Vein endothelial cell (primary cell): ENCODE measurements at places on chromosomes 6 and 20. TPM values are rescaled to one million over a fixed set of nuclear protein-coding genes. Genes with fewer than 3 reads are reported as not detected.

The SIM1 gene
- 0.19 and 0.33 TPM in 2 replicates for total RNA-seq

The FITM2 gene
- 7.5 and 7.8 TPM in 2 replicates for total RNA-seq

The CST5 gene
- total RNA-seq: not detected in 2 replicates

The TRAPPC3L gene
- 0.33 TPM in 1 of 2 replicates, not detected in the other for total RNA-seq

The PRL gene
- total RNA-seq: not detected in 2 replicates

The RING1 gene
- 18.3 and 27.1 TPM in 2 replicates for total RNA-seq

The PRDM13 gene
- not detected in 2 replicates for total RNA-seq

The MATN4 gene
- 0.33 TPM in 1 of 2 replicates, not detected in the other for total RNA-seq

The IP6K3 gene
- total RNA-seq: not detected in 2 replicates

The CRYBG1 gene
- total RNA-seq: 34.6 and 40.6 TPM in 2 replicates

The SLC35F1 gene
- under 0.01 TPM in 1 of 2 replicates, not detected in the other for total RNA-seq

The SLC24A3 gene
- not detected in 2 replicates for total RNA-seq

The SPDEF gene
- not detected in 2 replicates for total RNA-seq

The OR2B6 gene
- not detected in 2 replicates for total RNA-seq

The GJA10 gene
- not detected in 2 replicates for total RNA-seq

The R3HDML gene
- total RNA-seq: not detected in 2 replicates

The AGPAT4 gene
- 10.8 and 11.0 TPM in 2 replicates for total RNA-seq

The CST2 gene
- total RNA-seq: not detected in 2 replicates

The CD40 gene
- total RNA-seq: 9.5 and 11.9 TPM in 2 replicates

The KIF25 gene
- total RNA-seq: not detected in 2 replicates

The FHL5 gene
- total RNA-seq: not detected in 2 replicates

The OXT gene
- total RNA-seq: not detected in 2 replicates
